Liver (tissue), 10 donors: ENCODE measurements at places on chromosomes 6 and 20. TPM values are rescaled to one million over a fixed set of nuclear protein-coding genes. Genes with fewer than 3 reads are reported as not detected.

DNA sequence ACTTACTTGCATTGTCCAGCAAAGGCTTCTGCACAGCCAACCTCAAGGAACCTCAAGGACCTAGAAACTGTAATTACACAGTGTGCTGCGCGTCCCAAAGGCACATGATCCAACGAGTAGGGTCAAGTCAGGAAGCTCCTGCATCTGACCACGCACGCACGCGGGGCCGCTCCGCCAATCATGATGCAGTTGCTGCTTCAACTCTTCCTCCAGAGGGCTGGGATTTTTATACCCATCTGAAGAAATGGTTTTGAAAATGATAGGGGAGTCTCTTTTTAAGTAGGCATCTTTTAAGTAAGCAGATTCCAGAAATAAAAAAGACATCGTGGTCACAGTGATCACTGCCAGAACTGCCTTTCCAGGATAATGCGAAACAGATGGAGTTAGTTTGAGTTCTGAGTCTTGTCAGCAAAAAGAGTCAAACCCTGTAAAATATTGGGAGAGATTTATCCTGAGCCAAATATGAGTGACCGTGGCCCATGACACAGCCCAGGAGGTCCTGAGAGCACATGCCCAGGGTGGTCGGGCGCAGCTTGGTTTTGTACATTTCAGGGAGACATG lies 34.0 kb downstream of the KIF25 start:
- DNase-seq = no peak

Gene TPBG
- 0.80 TPM for polyA plus RNA-seq

GRCh38 chr6:138198430-138199091 lies 19.7 kb downstream of the PBOV1 start:
- DNase-seq = no peak

DNA sequence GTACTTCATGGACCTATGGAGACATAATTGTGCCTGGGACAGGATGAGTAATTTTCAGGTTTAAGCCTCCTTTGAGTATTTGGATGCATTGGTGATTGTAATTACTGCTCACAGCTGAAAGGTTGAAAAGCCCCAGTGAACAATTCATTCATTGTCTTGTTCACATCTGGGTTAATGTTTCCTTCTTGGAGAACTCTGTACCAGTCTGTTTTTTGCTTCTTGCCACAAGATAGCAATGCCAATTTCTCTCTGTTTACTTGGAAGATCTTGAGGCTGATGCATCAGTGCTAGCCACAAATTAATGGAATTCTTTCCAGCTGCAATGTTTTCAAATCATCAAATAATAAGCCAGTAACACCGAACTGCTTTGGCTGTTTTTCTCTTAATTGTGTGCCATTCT lies 207.8 kb downstream of the BMP2 start:
- DNase-seq = no peak

Gene HS3ST5
- not detected for polyA plus RNA-seq
